NCI-H2081 (cell line): ENCODE measurements at places on chromosomes 12 and 14.

DNA sequence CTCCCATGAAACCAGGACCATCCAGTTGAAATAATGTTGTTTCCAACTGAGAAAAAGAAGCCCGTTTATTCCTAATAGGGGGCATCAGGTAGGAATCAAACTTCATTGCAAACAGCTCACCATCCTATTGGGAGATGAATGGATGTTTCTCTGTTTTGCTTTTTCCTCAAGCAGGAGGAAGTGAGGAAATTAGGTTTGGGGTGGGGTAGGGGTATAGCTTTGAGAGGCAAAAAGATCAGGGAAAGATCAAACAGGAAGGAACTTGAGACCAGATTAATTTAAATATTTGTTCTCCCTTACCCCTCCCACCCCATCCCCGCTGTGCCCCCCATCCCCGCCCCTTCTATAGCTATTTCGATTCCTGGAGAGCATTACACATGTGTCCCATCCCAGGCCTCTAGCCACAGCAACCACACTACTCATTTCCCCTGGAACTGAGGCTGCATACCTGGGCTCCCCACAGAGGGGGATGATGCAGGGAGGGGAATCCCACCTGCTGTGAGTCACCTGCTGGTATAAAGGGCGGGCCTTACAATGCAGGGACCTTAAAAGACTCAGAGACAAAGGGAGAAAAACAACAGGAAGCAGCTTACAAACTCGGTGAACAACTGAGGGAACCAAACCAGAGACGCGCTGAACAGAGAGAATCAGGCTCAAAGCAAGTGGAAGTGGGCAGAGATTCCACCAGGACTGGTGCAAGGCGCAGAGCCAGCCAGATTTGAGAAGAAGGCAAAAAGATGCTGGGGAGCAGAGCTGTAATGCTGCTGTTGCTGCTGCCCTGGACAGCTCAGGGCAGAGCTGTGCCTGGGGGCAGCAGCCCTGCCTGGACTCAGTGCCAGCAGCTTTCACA, at the start of gene IL23A:
Gene IL23A (plus strand): TSS at position 577 of the 850 bp plus-strand sequence. CDS start 161 bp downstream, at position 738.
- peak; percentile 45 for DNase-seq

DNA sequence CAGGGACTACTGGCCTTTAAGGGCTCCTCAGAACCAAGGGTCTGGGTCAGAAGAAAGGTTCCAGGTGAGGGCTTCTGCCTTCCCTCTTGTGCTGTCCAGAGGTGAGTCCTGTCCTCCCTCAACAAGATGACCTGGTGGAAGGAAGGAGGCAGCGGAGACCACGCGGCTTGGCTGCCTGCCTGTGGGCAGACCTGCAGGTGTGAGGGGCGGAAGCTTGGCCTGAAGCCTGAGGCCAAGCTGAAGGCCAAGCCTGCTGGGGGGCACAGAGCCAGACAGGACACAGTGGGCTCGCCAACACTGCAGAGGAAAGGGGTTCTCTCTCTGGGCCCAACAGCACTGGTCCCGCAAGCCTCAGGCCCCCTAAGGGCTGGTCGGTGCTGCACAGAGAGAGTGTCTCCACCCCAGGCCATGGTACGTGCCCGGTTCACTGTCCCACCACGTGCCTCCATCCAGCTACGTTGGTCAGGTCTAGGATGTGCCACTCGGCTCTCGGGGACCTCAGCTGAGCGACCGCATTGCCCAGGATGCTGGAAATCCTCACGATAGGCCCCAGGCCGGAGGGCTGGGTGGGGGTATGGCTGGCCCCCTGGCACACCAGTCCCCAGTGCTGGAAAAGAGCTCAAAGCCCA, 170.0 kb upstream of the PRMT8 start:
- no peak for DNase-seq

GRCh38 chr14:103126873-103127304, 3.6 kb downstream of the TNFAIP2 start:
- peak; percentile 75 for DNase-seq

DNA sequence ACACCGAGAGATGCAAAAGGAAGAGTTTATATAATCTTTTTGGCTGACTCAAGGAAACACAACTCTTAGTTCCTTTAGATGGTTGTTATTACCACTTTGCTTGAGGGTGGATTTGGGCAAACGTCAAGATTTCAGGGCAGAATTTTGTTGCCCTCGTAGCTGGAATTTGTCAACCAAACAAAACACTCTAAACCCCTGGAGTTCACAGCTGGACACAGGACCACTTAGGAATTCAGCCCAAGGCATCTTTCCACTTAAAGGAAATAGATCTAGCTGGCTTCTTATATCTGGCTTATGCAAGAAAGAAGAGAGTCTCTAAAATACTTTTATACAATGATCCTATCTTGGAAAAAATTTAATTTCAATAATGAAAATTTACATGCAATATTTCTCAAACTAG, 237.8 kb upstream of the LRIG3 start:
- no peak for DNase-seq

DNA sequence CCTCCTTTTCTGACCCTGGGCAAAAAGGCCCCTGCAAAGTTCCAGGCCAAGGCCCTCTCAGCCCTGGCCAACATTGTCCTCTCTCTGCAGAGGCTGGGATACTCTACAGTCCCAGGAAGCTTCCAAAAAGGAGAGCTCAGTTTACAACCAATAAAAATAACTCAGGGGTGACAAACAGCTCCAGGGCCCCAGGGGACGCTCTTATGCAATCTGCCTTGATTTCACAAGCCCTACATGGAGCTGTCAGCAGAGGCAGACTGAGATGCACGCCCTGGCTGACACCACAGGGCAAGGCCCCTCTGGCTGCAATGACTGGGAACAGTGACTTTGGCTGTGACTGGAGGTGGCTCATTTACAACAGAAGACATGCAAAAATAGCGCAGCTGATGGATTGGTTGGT, 129.0 kb upstream of the MED13L start:
- DNase-seq: no peak

DNA sequence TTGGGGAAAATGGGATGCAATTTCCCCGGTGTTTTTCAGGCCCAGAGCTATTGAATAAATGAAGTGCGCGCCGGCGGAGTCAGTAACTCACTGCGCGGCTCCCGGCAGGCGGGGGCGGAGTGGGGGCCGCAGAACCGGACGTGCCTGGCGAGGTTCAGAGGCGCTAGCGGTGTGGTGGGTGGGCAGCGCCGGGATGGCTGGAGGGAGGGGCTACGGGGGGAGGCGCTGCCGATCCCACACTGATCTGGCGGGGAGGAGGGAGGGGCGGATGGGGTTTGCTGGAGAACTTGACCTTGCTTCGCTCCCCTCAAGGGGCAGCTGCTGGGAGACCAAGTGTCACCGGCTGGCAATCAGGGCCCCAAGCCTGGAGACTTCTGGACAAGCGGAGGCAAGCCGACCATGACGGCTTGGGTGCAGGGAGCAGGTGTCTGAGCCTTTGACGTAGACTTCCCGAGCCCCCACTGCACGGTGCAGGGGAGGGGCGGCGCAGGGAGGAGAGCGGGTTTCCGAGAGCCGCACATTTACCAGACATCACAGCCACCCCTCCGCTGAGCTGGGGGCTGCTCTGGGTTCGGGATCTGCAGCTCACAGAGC, 174.1 kb upstream of the RTL1 start:
- DNase-seq: no peak

- DNase-seq: peak; percentile 96
Measured at GRCh38 chr14:55306938-55307589, 35.8 kb downstream of the FBXO34 start.

DNA sequence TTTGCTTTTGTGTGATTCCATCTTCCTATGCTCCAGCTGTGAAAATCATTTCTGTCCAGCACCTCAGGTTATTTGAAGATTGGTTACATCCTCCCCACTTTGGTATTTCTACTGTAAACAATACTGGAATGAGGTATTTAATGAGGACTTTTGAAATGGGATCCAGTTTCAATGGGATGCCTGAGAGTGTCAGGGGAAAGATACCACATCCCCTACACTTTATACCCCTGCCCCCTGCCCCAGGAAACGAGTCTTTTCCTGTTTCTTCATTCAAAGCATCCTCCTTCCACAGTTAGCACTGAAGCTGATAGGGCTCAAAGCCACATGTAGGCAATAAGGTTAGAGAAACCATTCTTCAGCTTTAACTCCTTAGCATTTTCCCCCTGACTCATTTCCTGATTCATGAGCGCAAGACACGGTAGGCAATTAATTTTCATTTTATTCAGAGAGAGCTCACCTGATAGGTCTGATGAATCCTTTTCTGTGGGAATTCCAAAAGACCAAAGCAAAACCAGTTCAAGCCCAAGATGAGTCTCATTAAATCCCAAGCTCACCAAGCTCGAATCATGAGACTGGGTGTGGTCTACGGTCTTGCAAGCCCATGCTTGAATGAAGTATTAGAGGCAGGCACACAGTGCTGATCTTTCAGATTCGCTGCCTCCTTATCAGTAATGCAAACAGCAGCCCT, 143.6 kb upstream of the CRY1 start:
- no peak for DNase-seq

DNA sequence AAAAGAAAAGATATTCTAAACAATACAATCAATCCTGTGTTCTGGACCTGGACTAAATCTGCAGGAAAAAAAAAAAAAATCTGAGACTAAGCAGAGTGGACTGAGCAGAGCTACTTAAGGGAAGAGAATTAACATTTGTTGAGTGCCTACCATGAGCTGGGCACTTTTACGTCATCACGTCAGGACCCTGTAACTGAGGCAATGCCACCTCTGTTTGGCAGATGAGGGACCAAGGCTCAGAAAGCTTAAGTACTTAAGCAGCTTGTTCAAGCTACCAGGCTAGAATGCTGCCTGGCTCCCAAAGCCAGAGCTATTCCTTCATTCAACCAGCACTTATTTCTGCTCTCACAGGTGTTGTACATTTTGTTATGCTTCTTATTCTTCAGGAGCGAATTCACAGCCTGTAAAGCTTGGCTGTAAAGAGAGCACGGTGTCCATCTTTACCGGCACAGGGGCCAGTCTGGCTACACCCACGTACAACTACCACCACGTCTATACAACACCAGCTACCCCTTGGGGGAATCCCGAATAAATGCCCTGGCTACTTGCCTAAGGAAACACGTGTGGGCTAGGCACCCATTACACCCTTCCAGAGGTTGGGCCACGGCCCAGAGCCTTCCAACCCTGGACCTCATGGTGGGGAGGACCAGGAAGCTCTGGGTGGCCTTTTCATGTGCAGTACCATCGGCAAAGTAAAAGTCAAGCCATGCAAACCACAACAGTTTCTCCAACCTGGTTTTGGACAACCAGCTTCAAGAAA, 27.0 kb downstream of the TMCC3 start:
- no peak for DNase-seq

GRCh38 chr14:24130717-24131548, 474 bp downstream of the FITM1 start:
- no peak for DNase-seq

GRCh38 chr14:66119606-66120231, 366.5 kb upstream of the CCDC196 start:
- DNase-seq: no peak

DNA sequence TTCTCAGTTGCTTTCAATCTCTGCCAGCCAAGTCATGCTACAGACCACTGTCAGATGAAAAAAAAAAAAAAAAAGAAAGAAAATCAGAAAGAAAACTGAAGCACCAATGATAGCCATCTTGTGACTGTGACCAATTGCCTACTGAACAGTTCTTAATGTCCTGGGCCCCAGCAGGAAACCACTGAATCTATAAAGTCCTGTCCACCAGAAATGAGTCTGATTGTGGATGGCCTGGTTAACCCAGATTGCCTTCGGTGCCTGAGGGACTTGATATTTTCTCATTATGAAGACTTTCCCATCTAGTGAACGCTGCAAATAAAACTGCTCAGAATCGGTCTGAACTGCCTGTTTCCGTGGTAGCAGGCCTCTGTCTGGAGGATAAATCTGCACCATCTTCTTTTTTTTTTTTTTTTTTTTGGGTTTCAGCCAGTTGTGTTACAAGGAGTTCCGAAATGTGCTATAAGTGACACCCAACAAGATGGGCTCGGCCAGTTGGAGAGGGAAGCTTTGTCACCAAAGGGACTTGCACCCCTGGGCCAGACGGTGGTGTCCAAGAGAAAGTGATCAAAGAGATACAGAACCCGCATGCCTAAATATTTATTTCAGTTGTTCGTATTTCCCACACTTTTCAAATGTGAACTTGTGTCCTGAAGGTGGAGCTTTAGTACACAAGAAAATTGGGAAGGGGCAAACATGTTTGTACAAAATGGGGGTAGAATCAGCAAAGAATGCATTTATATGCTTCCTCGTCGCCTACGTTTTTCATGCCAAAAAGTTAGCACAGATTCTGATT, 3.0 kb upstream of the PLXNC1 start:
- DNase-seq: no peak

GRCh38 chr14:77181603-77182437, at the start of gene TMEM63C:
TMEM63C (plus strand) TSS chr14:77181798; CDS start chr14:77218814, 37,016 bp downstream.
- peak; percentile 94 for DNase-seq

- DNase-seq: no peak
Measured at GRCh38 chr12:124428792-124429281, 133.9 kb downstream of the RFLNA start.

DNA sequence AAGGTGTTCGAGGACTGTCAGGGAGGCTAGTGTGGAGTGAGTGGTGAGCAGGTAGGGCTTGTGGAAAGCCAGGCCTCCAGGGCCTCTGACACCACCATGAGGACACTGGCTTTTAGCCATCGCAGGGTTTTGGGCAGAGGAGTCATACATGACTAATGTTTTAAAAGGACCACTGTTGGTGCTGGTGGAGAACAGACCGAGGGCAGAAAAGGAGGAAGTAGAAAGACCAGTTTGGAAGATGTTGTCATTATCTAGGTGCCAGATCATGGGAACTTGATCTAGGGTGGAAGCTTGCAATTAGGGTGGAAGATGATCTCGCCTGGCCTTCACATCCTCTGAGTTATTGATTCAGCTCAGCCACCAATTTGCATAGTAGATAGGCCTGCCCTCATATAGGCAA, 144.2 kb downstream of the C12orf75 start:
- DNase-seq: no peak

- peak; percentile 63 for DNase-seq
Measured at GRCh38 chr12:122001466-122002209, 20.0 kb upstream of the BCL7A start.

- no peak for DNase-seq
Measured at GRCh38 chr14:99769799-99770198, 23.4 kb upstream of the EML1 start.

- peak; percentile 37 for DNase-seq
Measured at GRCh38 chr14:85471744-85472143, 58.2 kb upstream of the FLRT2 start.

GRCh38 chr12:54016051-54016450, 7.3 kb downstream of the HOXC8 start:
- DNase-seq: no peak

DNA sequence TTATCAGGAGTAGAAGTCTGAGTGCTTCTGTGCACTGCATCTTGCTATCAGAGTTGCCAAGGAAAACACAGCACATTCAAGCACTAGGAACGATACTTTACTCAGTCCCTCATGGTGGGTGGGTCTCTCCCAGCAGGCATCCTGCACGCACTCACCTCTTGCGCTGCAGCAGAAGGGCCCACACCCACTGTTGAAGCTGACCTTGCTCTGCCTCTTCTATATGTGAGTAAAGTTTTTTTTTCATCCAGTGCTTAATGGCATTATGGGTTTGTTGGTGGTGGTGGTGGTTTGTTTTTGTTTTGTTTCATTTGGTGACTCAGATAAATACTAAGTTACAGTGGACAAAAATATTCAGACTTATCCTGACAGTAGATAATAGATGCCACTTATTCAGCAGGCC, 348.5 kb downstream of the EGLN3 start:
- DNase-seq: no peak

GRCh38 chr12:113772505-113773030, 193.6 kb downstream of the RBM19 start:
- DNase-seq: no peak

- DNase-seq: no peak
Measured at GRCh38 chr14:24439830-24440605, 2.6 kb downstream of the SDR39U1 start.
